ENCODE measurements at places on chromosomes 3 and 15. TPM values are rescaled to one million over a fixed set of nuclear protein-coding genes. Genes with fewer than 3 reads are reported as not detected.

FBXO40 gene
- not detected for total RNA-seq

CDHR4 gene
- total RNA-seq = not detected

EEF1AKMT4 gene
- 6.3 TPM for total RNA-seq

PPP1R2 gene
- 48.8 TPM for total RNA-seq

SLC22A14 gene
- total RNA-seq = 0.14 TPM

CAPN3 gene
- 2.0 TPM for total RNA-seq

GOLGA6A gene
- total RNA-seq = not detected

ROBO2 gene
- total RNA-seq = 0.66 TPM

ACTC1 gene
- total RNA-seq = under 0.01 TPM

ZNF660 gene
- total RNA-seq = 1.7 TPM

OR5K2 gene
- not detected for total RNA-seq

ACVR2B gene
- total RNA-seq = 3.7 TPM

B4GALT4 gene
- total RNA-seq = 23.8 TPM
